ENCODE measurements at places on chromosomes 2 and 18.

DNA sequence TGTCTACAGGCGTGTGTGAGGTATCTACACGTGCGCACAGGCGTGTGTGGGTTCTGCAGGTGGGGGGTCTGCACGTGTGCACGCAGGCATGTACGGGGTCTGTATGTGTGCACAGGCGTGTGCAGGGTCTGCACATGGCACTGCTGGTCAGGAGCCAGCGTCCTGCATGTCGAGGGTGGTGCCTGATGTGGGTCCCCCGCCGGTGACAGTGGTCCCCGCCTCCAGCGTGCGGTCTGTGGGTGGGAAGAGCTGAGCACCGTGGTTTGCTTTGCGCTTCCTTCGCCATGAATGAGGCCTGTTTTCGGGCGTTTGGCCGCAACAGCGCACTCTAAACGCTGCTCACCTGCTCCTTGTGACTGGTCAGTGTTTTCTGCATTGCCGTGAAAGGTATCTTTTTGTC is 57.2 kb downstream of the CTDP1 start:
- no peaks in the 10 kb centered on the region for H3K4me1 ChIP-seq
- H3K27ac ChIP-seq: no peak overlapping the region
- no peak for DNase-seq
- no peaks in the 10 kb centered on the region for H3K27me3 ChIP-seq

GRCh38 chr2:152606081-152606480 is 111.2 kb downstream of the PRPF40A start:
- no peak overlapping the region for H3K27ac ChIP-seq
- no peaks in the 10 kb centered on the region for H3K4me1 ChIP-seq
- no peaks in the 10 kb centered on the region for H3K27me3 ChIP-seq
- H3K36me3 ChIP-seq: no peaks in the 10 kb centered on the region
- no peak overlapping the region for H3K4me3 ChIP-seq

- peaks cover 8% of the 10 kb centered on the region for H3K36me3 ChIP-seq
- H3K4me3 ChIP-seq: no peak overlapping the region
- no peaks in the 10 kb centered on the region for H3K27me3 ChIP-seq
These were observed 41.1 kb downstream of the PLEKHB2 start for GRCh38 chr2:131146231-131146630.

DNA sequence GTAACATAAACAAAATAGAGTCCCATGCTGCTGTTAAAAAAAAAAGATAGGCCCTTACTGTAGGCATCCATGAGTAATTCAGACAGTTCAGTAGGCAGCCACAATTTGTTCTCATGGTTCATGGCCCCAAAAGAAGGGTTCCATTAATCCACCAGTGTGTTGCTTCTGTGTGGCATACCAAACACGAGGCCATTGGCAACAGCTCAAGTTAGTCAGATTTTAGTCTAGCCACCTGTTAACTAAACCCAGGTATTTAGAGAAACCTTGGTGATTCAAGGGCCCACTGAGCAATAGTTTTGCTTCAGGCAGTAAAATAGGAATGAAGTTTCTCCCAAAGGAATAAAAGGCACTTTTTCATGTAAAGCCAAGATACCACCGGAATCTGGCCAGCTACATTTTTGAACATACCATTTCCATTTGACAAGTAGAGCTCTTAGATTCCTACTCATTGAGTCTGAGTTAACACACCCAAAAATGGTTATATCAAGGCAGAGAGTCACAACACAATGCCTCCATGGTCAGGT is 80.1 kb upstream of the SRD5A2 start:
- no peaks in the 10 kb centered on the region for H3K27me3 ChIP-seq
- H3K36me3 ChIP-seq: no peaks in the 10 kb centered on the region
- no peak overlapping the region for H3K27ac ChIP-seq
- DNase-seq: no peak
- no peaks in the 10 kb centered on the region for H3K4me1 ChIP-seq

GRCh38 chr18:29749704-29750103 is 1292.8 kb downstream of the DSC3 start:
- H3K4me1 ChIP-seq: no peaks in the 10 kb centered on the region
- H3K27ac ChIP-seq: no peak overlapping the region
- H3K27me3 ChIP-seq: no peaks in the 10 kb centered on the region
- DNase-seq: no peak
- H3K4me3 ChIP-seq: no peak overlapping the region

GRCh38 chr2:167509586-167509985 is 621.3 kb downstream of the XIRP2 start:
- no peaks in the 10 kb centered on the region for H3K36me3 ChIP-seq
- no peak overlapping the region for H3K4me3 ChIP-seq
- no peak overlapping the region for H3K27ac ChIP-seq
- no peaks in the 10 kb centered on the region for H3K27me3 ChIP-seq
- H3K4me1 ChIP-seq: no peaks in the 10 kb centered on the region

DNA sequence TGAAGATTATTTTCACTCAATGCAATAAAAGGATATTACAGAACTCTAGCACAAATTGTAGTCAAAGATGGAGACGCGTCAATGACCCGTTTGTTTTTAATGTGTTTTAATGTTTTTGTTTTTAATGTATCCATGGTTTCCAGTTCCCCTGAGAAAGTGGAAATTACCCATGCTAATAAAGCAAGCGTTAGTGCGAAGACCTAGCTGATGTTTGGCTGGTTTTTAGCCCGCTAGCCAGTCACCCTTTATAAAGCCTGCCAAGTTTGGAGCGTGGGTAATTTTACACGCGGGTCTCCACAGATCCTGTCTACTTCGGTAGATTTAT is 430 bp upstream of the CHMP1B start:
- H3K4me3 ChIP-seq: peak overlapping the region; percentile 80
- H3K4me1 ChIP-seq: peaks cover 12% of the 10 kb centered on the region
- peaks cover 3% of the 10 kb centered on the region for H3K36me3 ChIP-seq
- peak overlapping the region; percentile 87 for H3K27ac ChIP-seq
- no peak for DNase-seq

DNA sequence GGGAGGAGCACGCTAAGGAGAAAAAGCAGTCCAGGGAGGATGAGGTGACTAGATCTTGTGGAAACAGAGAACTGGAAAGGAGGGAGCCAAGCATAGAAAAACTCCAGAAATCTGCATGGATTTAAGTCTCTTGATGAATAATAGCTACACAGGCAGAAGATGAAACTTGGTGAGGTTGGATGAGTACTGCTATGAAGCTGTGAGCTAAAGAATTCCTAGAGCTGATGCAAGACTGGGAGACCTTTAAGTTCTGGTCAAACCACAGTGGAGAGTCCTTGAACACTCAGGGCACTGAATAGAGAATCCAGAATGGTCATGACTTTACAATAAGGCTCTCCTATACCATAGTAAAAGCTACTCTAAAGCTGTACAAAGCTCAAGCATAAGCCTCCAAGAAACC is 18.4 kb upstream of the PIEZO2 start:
- no peaks in the 10 kb centered on the region for H3K36me3 ChIP-seq
- H3K4me1 ChIP-seq: no peaks in the 10 kb centered on the region
- no peak overlapping the region for H3K4me3 ChIP-seq
- H3K27me3 ChIP-seq: no peaks in the 10 kb centered on the region

- H3K4me3 ChIP-seq: no peak overlapping the region
- H3K27me3 ChIP-seq: no peaks in the 10 kb centered on the region
- no peaks in the 10 kb centered on the region for H3K4me1 ChIP-seq
- no peak overlapping the region for H3K27ac ChIP-seq
These were observed 114.4 kb downstream of the ZFP36L2 start for GRCh38 chr2:43111788-43112554.

DNA sequence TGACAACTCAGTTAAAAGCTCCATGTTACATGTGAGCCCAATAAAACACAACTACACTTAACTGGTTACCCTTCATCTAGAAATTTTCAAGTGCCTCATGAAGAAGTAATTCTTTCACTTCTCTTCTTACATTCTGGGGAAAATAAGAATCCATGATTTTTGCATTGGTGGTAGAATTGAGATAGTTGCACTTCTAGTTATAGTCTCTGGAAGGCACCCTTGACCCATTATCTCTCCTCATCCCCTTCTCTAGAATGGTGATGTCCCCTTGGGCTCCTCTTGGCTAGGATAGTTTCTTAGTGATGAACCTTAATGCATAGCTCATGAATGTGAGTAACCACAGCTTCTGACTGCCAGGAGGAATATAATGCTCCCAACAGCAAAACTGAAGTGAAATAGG is 3.6 kb downstream of the LGALSL start:
- 0 out of 2 replicates have a peak, but pooled peaks cover 5% of the 10 kb centered on the region for H3K4me1 ChIP-seq
- H3K4me3 ChIP-seq: no peak overlapping the region
- no peak overlapping the region for H3K27ac ChIP-seq
- H3K36me3 ChIP-seq: peaks cover 2% of the 10 kb centered on the region

GRCh38 chr18:74286106-74286855 is 5.5 kb downstream of the CYB5A start:
- H3K4me3 ChIP-seq: no peak overlapping the region
- no peak overlapping the region for H3K27ac ChIP-seq
- no peaks in the 10 kb centered on the region for H3K27me3 ChIP-seq
- peaks cover 7% of the 10 kb centered on the region for H3K4me1 ChIP-seq
- H3K36me3 ChIP-seq: no peaks in the 10 kb centered on the region
- no peak for DNase-seq

DNA sequence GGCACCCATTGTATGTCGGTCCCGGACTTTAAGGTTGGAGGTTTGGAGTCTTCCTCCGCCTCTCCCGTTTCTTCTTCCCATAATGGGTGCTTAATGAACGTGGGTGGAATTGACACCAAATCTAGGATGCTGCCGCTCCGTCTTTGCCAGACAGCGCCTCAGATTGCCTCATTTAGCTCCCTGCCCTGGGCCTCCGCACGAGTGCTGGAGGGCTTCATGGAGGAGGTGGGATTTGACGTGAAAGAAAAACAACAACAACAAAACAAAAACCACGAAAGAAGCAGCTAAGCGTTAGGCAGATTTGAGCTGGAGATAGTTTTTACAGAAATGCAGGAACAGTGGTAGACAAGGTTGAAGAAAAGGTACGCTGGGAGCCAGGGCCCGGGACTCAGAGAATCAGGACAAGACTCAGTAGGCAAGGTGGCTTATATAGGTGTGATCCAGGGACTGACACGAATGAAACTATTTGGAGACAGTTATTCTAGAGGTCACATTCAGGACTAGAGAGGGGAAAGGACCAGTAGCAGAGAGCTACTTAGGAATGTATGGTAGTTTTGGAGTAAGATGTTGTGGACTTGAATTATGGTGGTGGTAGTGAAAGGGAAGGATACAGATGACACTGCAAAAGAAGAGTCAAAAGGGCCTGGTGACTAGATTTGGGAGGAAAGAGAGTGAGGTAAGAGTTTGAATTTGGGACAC is 605 bp downstream of the ZNF2 start:
- H3K27me3 ChIP-seq: no peaks in the 10 kb centered on the region
- DNase-seq: no peak
- peak overlapping the region; percentile 99 for H3K27ac ChIP-seq
- H3K4me1 ChIP-seq: peaks cover 11% of the 10 kb centered on the region
- H3K4me3 ChIP-seq: peak overlapping the region; percentile 99

GRCh38 chr2:15822151-15823044 is 118.0 kb upstream of the MYCN start:
- H3K27ac ChIP-seq: no peak overlapping the region
- H3K36me3 ChIP-seq: no peaks in the 10 kb centered on the region
- H3K27me3 ChIP-seq: no peaks in the 10 kb centered on the region
- H3K4me1 ChIP-seq: no peaks in the 10 kb centered on the region
- DNase-seq: no peak

DNA sequence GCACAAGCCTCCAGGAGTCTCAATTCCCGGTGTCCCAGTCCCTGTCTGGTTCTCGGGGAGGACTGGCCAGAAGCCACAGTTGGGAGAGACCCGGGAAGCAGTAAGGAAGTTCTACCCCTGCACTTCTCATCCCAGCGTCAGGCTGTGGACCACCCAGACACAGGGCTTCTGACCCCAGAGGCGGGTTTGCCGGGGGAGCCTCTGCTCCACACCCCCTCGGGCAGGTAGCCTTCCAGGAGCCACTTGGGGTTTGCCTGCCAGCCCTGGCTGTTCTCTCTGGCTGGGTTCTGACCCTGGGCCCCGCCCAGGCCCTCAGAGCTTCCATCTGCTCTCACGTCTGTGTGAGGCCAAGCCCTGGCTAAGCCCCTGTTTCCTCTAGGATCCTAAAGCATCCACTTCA is 94.4 kb upstream of the GPC1 start:
- no peak overlapping the region for H3K27ac ChIP-seq
- no peak for DNase-seq
- no peaks in the 10 kb centered on the region for H3K27me3 ChIP-seq
- H3K4me3 ChIP-seq: no peak overlapping the region

- no peaks in the 10 kb centered on the region for H3K27me3 ChIP-seq
- DNase-seq: no peak
- H3K4me1 ChIP-seq: peaks cover 20% of the 10 kb centered on the region
- H3K36me3 ChIP-seq: no peaks in the 10 kb centered on the region
These were observed 67.0 kb downstream of the SOCS6 start for GRCh38 chr18:70355620-70356385.

- no peaks in the 10 kb centered on the region for H3K36me3 ChIP-seq
- no peak overlapping the region for H3K27ac ChIP-seq
- peaks cover 4% of the 10 kb centered on the region for H3K27me3 ChIP-seq
These were observed 132.7 kb upstream of the EPC2 start for GRCh38 chr2:148511883-148512282.

GRCh38 chr18:63930773-63931354 is 18.2 kb upstream of the HMSD start:
- DNase-seq: no peak
- no peaks in the 10 kb centered on the region for H3K36me3 ChIP-seq
- no peak overlapping the region for H3K4me3 ChIP-seq
- H3K27ac ChIP-seq: no peak overlapping the region
- no peaks in the 10 kb centered on the region for H3K4me1 ChIP-seq
- H3K27me3 ChIP-seq: no peaks in the 10 kb centered on the region

DNA sequence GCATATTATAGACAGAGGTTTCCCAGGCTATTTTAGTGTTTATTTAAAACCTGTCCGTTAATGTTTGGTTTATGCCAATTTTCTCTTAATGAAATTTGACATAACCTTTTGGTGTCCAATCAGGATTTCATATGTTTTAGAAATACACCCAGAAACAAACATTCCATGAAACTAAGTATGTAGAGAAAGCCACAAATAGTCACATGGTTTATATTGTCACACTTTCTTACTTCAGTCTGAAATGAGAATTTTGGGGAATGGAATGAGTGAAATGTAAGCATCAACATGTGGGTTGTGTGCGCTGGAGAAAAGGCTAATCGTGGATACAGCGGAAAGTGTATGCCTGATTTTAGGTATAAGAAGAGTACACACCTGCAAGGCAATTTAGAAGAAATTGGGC is 277.0 kb upstream of the RAB12 start:
- DNase-seq: no peak
- H3K4me3 ChIP-seq: no peak overlapping the region
- H3K4me1 ChIP-seq: no peaks in the 10 kb centered on the region

DNA sequence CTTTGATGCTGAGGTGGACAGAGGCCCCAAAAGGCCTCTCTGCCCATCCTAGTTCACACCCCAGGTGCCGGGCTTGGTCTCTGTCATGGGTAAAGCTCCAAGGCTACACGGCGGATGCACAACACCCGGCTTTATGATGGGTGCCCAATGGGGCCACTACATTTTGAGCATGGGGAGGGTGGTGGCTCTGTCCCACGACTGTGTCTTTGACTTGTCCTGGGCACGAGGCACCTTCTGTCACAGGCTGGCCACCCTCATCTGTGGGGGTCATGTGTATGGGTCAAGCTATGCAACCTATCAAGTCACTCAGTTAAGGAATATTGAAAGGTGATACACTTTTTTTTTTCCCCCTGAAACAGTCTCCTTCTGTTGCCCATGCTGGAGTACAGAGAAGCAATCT is 63.7 kb downstream of the EDAR start:
- H3K27ac ChIP-seq: no peak overlapping the region
- no peaks in the 10 kb centered on the region for H3K4me1 ChIP-seq
- H3K4me3 ChIP-seq: no peak overlapping the region
